NCI-H1105 treated with DMSO at 0.1 percent for 48 hours (cell line): ENCODE measurements at places on chromosomes 11 and 22.

- no peak for DNase-seq
Observed at GRCh38 chr22:49662681-49663080, 165.0 kb downstream of the BRD1 start.

DNA sequence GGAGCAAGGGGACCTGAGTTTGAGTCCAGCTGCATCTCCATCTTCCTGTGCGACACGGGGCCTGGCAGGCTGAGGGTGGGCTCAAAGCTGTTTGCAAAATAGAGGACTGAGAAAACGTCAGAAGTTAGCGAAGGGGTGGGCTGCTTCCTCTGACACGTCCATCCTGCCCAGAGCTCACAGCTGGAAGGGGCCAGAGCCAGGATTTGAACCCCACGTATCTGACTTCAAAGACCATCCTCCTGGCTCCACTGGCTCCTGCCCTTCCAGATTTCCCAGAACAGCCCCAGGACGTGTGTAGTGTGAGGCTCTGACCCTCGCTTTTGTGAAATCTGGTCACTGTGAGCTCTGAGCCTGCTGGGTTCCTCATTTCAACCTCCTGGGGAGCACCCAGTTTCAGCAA lies 56.3 kb downstream of the CD82 start:
- DNase-seq: no peak

- no peak for DNase-seq
Observed at GRCh38 chr11:12524865-12525264, 147.5 kb downstream of the PARVA start.

- DNase-seq: no peak
Observed at GRCh38 chr11:93537767-93538261, 5.4 kb downstream of the SMCO4 start.
